HFFc6 (cell line): ENCODE measurements at places on chromosomes 3 and 15. TPM values are rescaled to one million over a fixed set of nuclear protein-coding genes. Genes with fewer than 3 reads are reported as not detected.
A peak's percentile ranks its signal among the peaks of the same experiment; 100 is the strongest.

TMEM207 gene
- total RNA-seq, result not detected in 3 replicates

GATM gene
- 0.23 TPM in 1 of 2 replicates, not detected in the other for total RNA-seq

STARD5 gene
- 2.6 and 3.7 TPM in 2 replicates for total RNA-seq

GMPS gene
- total RNA-seq, result 57.5 to 77.8 TPM (median 73.3 TPM) in 3 replicates

BCL2A1 gene
- not detected in 3 replicates for total RNA-seq

ECE2 gene
- not detected in 3 replicates for total RNA-seq

KLHL24 gene
- 5.0 to 11.4 TPM (median 8.5 TPM) in 3 replicates for total RNA-seq

TLR9 gene
- total RNA-seq, result not detected in 3 replicates

CAMK2N2 gene
- 3.4 and 4.8 TPM in 2 replicates for total RNA-seq

CHDH gene
- not detected in 3 replicates for total RNA-seq

COL6A5 gene
- total RNA-seq, result not detected in 3 replicates

ZBED2 gene
- total RNA-seq, result 0.09 to 0.18 TPM (median 0.10 TPM) in 3 replicates

SLC7A14 gene
- total RNA-seq, result 0.10 to 0.44 TPM (median 0.34 TPM) in 3 replicates

ADGRG7 gene
- total RNA-seq, result not detected in 3 replicates

INAFM2 gene
- total RNA-seq, result 22.1 to 27.0 TPM (median 26.7 TPM) in 3 replicates

NPAP1 gene
- total RNA-seq, result not detected in 3 replicates

DISP2 gene
- 0.03 and 0.13 TPM in 2 replicates for total RNA-seq

TM6SF1 gene
- total RNA-seq, result 0.46 TPM in 1 of 2 replicates, not detected in the other

ZIC4 gene
- total RNA-seq, result 0.21 to 0.58 TPM (median 0.38 TPM) in 3 replicates

- DNase-seq, result no peak
- H3K4me1 ChIP-seq, result peaks cover 15% of the 10 kb centered on the region
- H3K27ac ChIP-seq, result no peak overlapping the region
- no peak overlapping the region for H3K4me3 ChIP-seq
- no peaks in the 10 kb centered on the region for H3K36me3 ChIP-seq
Observed at GRCh38 chr15:60152386-60152785, 148.3 kb downstream of the FOXB1 start.

DNA sequence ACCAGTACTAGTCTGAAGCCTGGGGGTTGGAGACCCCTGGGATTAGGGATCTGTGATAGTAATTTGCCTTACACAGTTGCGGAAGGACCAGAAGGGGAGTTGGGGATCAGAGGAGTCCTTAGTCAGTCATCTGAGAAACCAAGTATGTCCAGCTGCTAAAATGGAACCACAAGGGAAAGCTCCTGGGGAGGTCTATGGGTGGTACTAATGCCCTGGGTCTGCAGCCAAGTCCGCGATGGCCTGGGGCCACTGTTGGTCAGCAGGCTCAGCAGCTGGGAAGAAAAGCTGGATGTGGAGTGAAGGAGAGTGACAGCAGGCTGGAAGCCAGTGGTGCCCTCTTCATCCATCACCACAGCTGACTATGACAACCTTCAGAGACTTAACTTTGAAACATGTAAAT is 2.2 kb upstream of the ANKDD1A start:
- peaks cover 18% of the 10 kb centered on the region for H3K4me1 ChIP-seq
- H3K4me3 ChIP-seq, result no peak overlapping the region
- no peaks in the 10 kb centered on the region for H3K36me3 ChIP-seq
- no peak overlapping the region for H3K27ac ChIP-seq

DNA sequence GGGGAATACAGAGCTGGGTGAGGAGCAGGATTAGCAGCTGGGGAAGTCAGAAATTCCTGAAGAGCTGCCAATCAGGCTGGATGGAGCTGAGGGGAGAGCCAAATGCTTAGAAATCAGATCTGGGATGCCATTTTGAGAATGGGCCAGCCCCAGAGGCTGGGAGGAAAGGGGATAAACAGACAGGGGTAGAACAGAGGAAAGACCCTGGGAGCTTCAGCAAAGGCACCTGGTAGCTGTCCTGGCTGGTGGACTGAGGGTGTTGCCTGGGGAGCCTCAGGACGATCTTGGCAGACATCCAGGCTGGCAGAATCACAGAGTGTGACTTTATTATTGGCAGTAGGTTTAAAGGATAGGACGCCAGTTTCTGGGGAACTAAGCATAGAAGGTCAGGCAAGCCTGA is 97.8 kb downstream of the SQOR start:
- H3K27ac ChIP-seq, result no peak overlapping the region
- peaks cover 7% of the 10 kb centered on the region for H3K27me3 ChIP-seq
- H3K4me3 ChIP-seq, result no peak overlapping the region
- DNase-seq, result no peak
- no peaks in the 10 kb centered on the region for H3K36me3 ChIP-seq

- peak overlapping the region; percentile 92 for H3K27ac ChIP-seq
- H3K4me3 ChIP-seq, result no peak overlapping the region
- peaks cover 4% of the 10 kb centered on the region; the same call in 1 of the 2 replicates for H3K36me3 ChIP-seq
- no peaks in the 10 kb centered on the region; the same call in none of the 2 replicates for H3K27me3 ChIP-seq
Observed at GRCh38 chr3:123272547-123272946, 70.8 kb downstream of the SEC22A start.

- H3K27me3 ChIP-seq, result peaks cover 4% of the 10 kb centered on the region
- H3K27ac ChIP-seq, result peak overlapping the region; percentile 65
Observed at GRCh38 chr15:62840526-62841268, 201.8 kb upstream of the TPM1 start.

DNA sequence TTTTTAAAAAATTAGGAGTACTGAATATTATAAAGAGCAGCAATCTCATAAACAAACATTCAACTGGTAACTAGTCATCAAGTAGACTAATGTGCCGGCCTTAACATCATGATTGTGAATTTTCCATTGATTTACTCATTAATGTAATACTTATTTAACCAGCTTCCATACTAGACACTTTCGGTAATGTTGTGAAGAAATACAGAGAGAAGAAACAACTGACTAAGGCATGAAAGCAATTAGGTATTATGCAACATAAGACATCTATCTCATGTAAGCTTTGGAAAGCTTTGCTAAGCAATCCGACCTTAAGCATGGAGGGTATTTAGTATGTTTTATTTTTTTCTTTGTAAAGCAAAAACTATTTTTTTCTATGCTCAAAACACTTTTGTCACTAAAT is 108.0 kb downstream of the IL1RAP start:
- H3K4me3 ChIP-seq, result no peak overlapping the region
- no peak overlapping the region for H3K27ac ChIP-seq
- no peaks in the 10 kb centered on the region for H3K36me3 ChIP-seq

GRCh38 chr3:149545049-149545448 is 70.6 kb downstream of the TM4SF4 start:
- H3K27me3 ChIP-seq, result peaks cover 3% of the 10 kb centered on the region; the same call in 1 of the 2 replicates
- peaks cover 45% of the 10 kb centered on the region for H3K36me3 ChIP-seq
- DNase-seq, result no peak
- no peak overlapping the region for H3K4me3 ChIP-seq
- H3K27ac ChIP-seq, result peak overlapping the region; percentile 11; the same call in 1 of the 2 replicates
- H3K4me1 ChIP-seq, result peaks cover 77% of the 10 kb centered on the region

DNA sequence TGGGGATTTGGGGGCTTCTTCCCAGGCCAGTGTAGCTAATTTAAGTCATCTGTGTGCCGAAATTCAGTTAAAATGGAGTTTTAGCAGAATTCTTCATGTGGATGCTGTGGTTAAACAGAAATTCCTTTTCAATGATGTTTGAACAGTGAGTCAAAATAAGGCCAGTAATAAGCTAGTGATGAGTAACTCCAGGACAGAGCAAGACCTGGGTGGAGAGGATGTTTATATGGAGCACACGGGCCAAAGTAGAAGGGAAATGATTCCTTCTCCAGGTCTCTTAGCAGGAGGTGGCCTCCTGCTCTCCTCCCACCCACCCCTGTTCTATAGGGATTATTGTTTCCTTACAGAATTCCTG is 31.9 kb upstream of the UACA start:
- peaks cover 97% of the 10 kb centered on the region for H3K4me1 ChIP-seq
- peaks cover 4% of the 10 kb centered on the region for H3K36me3 ChIP-seq
- peak overlapping the region; percentile 81 for H3K4me3 ChIP-seq
- peaks cover 1% of the 10 kb centered on the region; the same call in 1 of the 2 replicates for H3K27me3 ChIP-seq
- peak overlapping the region; percentile 100 for H3K27ac ChIP-seq

GRCh38 chr15:48584812-48585563 is 60.5 kb downstream of the FBN1 start:
- peaks cover 86% of the 10 kb centered on the region for H3K4me1 ChIP-seq
- no peak for DNase-seq
- H3K36me3 ChIP-seq, result peaks cover 87% of the 10 kb centered on the region

GRCh38 chr3:50592568-50592967 is 19.0 kb downstream of the CISH start:
- peaks cover 15% of the 10 kb centered on the region for H3K27me3 ChIP-seq
- DNase-seq, result no peak
- H3K4me3 ChIP-seq, result no peak overlapping the region

GRCh38 chr3:126522363-126522788 is 1.6 kb upstream of the CHST13 start:
- H3K27me3 ChIP-seq, result peaks cover 29% of the 10 kb centered on the region
- no peak overlapping the region for H3K27ac ChIP-seq
- H3K36me3 ChIP-seq, result no peaks in the 10 kb centered on the region

DNA sequence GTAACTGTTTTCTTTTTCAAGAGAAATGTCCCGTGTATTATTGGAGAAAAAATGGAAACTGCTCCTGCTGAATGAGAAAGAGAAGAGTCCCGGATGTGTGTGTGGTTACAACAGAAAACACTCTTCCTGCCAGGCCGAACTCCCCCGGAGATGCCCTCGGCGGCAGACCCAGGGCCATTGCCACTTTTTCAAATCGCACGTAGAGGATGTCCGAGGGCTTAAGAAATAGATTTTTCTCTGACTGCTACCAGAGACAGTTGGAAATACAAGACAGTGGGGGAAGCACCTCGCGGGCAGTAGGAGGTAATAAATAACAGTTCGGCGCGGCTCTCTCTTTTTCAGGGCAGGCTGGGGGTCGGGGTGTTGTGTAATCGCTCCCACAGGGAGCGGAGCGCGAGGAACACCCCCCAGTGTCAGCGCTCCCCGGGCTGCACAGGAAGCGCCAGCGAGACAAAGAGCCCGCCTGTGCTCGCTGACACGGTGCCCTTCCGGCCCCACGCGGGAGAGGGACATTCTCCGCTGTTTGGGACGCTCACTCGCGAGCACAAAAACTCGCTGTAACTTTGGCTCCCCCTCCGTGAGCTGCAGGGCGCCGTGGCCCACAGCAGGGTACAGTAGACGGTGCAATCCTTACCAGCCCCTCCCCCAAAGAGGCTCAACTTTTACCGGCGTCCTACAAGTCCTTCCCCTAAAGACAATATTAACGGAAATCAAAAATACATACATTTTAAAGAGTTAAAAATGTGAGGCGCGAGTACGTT is 1.1 kb downstream of the VGLL4 start:
- H3K36me3 ChIP-seq, result peaks cover 40% of the 10 kb centered on the region
- DNase-seq, result peak; percentile 75
- H3K4me3 ChIP-seq, result peak overlapping the region; percentile 100

DNA sequence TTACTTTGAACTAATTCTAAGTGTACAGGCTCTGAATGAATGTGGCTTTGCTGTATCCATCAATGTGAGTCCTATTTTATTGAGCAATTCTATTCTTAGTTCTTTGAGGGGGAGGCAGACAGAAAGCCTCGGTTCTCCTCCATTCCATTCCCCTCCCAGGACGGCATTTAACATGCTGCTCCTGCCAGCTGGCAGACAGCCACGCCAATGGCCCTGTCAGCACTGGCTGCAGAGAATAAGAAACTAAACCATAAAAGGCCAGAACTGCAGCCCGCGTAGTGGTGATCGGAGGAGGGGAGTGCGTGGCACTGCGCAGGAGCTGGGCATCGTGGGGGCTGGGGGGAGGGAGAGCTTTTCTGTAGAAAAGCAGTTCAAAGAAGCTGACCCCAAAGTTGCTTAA is 76.0 kb upstream of the HACD2 start:
- peak overlapping the region; percentile 85 for H3K27ac ChIP-seq
- peak overlapping the region; percentile 68 for H3K4me3 ChIP-seq
- H3K27me3 ChIP-seq, result peaks cover 18% of the 10 kb centered on the region
- H3K36me3 ChIP-seq, result peaks cover 85% of the 10 kb centered on the region

DNA sequence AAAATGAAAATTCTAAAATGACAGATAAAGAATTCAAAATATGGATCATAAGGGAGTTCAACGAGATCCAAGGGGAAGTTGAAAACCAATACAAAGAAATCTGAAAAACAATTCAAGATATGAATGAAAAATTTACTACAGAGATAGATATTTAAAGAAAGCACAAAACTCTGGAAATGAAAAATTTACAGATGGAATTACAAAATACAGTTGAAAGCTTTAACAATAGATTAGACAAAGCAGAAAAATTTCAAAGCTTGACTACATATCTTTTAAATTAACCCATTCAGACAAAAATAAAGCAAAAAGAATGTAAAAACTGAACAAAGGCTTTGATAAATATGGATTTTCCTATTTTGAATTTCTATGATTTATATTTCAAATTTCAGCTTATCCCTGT is 211.1 kb downstream of the SLC9A9 start:
- no peaks in the 10 kb centered on the region for H3K27me3 ChIP-seq
- no peaks in the 10 kb centered on the region for H3K4me1 ChIP-seq
- H3K36me3 ChIP-seq, result no peaks in the 10 kb centered on the region
- DNase-seq, result no peak
- no peak overlapping the region for H3K27ac ChIP-seq

GRCh38 chr3:128408693-128409623 is 57.7 kb downstream of the DNAJB8 start:
- no peak overlapping the region for H3K27ac ChIP-seq
- peaks cover 2% of the 10 kb centered on the region; the same call in 1 of the 2 replicates for H3K27me3 ChIP-seq
- no peaks in the 10 kb centered on the region for H3K36me3 ChIP-seq
- H3K4me1 ChIP-seq, result no peaks in the 10 kb centered on the region
- DNase-seq, result no peak

- H3K27ac ChIP-seq, result no peak overlapping the region; the same call in 1 of the 2 replicates
- no peak overlapping the region for H3K4me3 ChIP-seq
- peaks cover 30% of the 10 kb centered on the region for H3K36me3 ChIP-seq
- peaks cover 9% of the 10 kb centered on the region for H3K4me1 ChIP-seq
Observed at GRCh38 chr15:42215913-42216829, 8.1 kb upstream of the VPS39 start.

DNA sequence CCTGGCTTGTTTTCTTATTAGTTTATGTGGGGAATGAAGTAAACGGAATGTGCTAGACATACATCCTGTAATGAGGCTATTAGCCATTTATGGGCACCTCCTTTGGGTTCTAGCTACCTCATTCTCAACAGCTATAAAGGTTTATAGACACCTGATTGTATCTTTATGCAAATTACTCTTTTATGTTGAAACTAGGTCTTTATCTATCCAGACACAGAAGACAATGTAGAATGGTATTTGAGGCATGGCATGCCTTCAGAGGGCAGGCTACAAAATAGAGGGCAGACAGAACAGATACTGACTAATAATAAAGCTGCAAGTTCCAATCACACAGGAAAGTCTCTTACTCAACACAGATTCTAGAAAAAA is 27.1 kb downstream of the TBC1D2B start:
- peak overlapping the region; percentile 76 for H3K4me3 ChIP-seq
- H3K36me3 ChIP-seq, result peaks cover 16% of the 10 kb centered on the region
- DNase-seq, result no peak
- peaks cover 80% of the 10 kb centered on the region for H3K4me1 ChIP-seq
- H3K27me3 ChIP-seq, result no peaks in the 10 kb centered on the region; the same call in 1 of the 2 replicates
- peak overlapping the region; percentile 87 for H3K27ac ChIP-seq
